ENCODE measurements at places on chromosomes 2 and 18.
A peak's percentile ranks its signal among the peaks of the same experiment; 100 is the strongest.

GRCh38 chr2:146665800-146666199 lies 1179.0 kb upstream of the ACVR2A start:
- DNase-seq: no peak

DNA sequence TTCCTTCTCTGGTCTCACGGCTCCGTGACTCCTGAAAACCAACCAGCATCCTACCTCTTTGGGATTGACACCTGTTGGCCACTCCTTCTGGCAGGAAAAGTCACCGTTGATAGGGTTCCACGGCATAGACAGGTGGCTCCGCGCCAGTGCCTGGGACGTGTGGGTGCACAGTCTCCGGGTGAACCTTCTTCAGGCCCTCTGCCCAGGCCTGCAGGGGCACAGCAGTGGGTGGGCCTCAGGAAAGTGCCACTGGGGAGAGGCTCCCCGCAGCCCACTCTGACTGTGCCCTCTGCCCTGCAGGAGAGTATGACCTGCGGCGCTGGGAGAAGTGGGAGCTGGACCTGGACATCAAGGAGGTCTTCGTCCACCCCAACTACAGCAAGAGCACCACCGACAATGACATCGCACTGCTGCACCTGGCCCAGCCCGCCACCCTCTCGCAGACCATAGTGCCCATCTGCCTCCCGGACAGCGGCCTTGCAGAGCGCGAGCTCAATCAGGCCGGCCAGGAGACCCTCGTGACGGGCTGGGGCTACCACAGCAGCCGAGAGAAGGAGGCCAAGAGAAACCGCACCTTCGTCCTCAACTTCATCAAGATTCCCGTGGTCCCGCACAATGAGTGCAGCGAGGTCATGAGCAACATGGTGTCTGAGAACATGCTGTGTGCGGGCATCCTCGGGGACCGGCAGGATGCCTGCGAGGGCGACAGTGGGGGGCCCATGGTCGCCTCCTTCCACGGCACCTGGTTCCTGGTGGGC lies 10.0 kb downstream of the PROC start:
- DNase-seq: no peak

DNA sequence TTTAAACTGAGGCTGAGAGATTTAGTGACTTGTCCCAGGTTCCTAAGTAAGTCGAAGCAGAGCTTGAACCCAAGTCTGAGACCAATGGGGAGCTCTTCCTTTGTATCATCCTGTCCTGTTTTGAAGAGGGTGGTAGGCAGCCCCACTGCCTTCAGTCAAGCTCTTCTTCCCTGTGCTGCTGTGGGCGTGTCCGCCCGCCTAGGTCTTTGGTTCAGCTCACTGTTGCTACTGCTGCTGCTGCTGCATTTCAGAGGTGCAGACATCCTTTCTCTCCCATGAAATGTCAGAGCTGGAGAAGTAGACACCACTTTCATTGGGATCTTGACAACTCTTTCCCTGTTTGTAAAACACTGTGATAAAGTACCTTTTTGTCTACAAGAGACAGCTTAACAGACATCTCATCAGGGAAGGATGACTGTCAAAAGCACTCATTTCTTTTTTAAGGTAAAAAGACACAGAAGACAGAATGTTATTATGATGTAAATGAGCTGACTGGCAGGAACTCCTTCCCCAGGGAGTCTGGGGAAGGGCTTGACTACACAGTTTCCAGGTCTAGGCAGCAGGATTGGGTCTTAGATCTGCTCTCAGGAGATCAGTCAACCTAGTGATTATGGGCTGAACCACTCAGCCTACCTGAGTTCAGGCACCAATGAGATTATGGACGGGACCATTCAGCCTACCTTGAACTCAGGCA lies 91.7 kb upstream of the TRIB2 start:
- DNase-seq: no peak

DNA sequence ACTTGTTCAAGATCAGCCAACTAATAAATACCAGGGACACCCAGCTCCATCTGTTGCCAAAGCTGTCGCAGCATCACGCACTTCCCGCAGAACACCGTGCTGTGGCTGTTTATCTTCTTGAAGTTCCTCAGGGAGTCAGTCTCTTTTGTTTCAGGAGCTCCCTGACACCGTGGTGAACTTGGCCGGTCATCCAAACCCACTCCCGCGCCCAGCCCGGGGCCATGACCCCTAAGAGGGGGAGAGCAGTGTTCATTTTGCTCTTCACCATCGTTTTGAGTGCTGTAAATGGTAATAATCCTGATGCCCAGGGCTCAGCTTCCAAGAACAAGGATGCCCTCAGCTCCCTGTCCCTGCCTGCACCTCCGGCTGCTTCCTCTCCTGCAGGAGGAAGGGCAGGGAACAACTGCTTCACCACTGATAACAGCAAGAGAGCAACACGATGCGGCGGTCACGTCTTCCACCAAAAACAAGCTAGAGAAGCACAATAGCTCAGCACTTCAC lies 131.4 kb downstream of the SEPTIN10 start:
- no peak for DNase-seq

DNA sequence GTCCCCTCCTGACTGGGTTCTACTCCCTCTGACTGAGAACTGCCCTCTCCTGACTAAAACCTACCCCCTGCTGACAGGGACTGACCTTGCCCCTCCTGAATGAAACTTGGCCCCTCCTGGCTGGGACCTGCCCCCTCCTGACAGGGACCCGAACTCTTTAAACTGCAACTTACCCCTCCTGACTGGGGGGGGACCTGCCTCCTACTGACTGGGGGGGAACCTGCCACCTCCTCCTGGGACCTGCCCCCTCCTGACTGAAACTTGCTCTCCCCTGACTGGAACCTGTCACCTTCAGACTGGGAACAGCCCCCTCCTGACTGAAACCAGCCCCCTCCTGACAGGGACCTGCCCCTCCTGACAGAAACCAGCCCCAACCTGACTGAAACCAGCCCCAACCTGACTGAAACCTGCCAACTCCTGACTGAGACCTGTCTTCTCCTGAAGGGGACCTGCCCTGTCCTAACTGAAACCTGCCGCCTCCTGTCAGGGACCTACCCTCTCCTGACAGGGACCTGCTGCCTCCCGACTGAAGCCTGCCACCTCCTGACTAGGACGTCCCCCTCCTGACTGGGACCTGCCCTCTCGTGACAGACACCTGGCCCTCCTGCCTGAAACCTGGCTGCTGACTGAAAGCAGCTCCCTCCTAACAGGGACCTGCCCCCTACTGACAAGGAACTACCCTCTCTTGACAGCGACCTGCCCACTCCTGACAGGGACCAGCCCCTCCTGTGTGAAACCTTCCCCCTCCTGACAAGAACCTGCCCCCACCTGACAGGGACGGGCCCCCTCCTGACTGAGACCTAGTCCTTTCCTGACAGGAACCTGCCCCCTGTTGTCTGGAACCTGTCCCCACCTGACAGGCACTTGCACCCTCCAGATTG lies 87.1 kb downstream of the PXDN start:
- DNase-seq: no peak

DNA sequence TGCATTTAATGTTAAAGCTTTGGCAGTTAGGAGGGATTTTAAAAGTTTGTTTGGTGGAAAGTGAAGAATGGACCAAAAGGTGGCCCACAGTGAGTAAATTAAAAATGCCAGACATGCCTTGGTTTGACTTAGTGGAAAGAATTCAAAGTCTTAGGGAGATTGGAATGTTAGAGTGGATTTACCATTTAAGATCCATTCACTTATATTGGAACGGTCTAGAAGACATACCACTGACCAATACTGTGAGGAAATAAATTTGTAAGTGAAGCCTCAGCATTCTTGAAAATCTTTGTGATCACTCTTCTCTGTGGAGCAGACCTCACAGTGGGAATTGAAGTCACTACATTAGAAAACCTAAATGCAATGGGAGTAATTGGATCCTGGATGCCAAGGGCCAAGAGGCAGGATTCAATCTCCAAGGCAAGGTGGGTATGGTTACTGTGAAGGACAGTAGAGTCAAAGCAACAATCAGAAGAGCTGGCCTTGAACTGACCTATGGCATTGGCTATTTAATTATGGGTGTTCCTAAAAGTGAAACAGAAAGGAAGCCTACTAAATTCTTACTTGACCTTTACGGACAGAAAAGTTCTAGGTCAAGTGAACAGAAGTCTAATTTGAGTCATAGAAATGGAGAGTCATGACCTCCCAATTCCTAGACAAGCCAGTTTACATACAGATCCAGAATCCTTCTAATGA lies 40.2 kb upstream of the VRK2 start:
- DNase-seq: no peak

DNA sequence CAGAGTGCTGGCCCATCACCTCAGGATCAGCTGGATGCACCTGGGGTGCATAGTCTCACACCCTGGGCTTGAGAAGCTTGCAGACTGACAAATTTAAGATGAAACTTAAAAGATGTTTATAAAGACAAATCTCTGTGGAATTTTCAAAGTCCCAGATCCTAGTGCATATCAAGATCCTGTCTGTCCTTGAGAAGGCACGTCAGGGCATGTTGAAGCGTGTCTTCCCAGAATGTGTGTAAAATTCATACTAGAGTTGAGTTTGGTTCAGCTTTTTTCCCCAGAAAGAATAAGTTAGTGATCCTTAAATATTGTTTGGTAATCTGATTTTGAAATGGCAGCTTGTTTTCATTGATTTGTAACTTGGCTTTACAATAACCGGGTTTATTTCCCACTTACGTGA lies 27.5 kb downstream of the INSIG2 start:
- DNase-seq: no peak

- DNase-seq: no peak
Measured at GRCh38 chr2:28432362-28432761, 39.7 kb downstream of the FOSL2 start.

DNA sequence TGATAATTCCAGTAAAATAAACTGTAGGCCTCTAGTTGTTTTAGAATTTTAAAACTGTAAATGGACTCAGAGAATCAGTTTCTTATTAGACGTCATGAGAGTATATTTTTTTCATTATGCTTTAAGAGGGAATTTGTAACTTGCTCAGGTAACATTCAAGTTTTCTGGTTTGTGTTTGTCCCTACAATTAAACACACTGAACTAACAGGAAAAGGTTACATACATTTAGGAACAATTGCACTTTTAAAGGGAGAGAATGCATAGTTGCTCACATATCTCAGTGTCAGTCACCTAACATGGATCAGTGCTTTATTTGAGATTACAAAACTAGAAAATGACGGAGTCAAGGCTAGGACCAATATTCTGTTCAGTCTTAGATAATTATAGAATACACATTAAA lies 3.1 kb downstream of the COL3A1 start:
- DNase-seq: no peak

DNA sequence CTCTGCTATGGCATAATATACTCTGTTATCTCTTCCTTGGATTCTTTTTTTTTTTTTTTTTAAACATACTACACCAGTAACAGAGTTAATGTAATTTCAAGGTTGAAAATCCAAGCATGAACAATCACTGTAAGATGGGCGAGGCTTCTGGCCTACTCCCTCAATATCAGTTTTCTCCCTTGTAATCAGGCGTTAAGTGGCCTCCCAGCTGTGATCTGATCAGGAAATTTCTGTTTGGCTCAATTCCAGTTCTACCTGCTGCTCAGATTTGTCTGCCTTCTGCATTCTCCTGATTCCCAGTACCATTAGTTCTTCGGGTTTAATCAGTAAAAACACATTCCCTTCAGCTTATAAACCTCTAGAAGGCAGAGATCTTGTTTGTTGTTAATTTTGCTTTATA lies 18.6 kb downstream of the PRKD3 start:
- DNase-seq: no peak

- DNase-seq: no peak
Measured at GRCh38 chr2:64392529-64392928, 61.4 kb upstream of the LGALSL start.

- no peak for DNase-seq
Measured at GRCh38 chr2:169190197-169190775, 120.9 kb downstream of the DHRS9 start.

GRCh38 chr2:152549423-152549822 lies 167.8 kb downstream of the PRPF40A start:
- DNase-seq: no peak

- no peak for DNase-seq
Measured at GRCh38 chr2:10923008-10923375, 11.3 kb downstream of the KCNF1 start.

GRCh38 chr2:231563378-231563961 lies 29.2 kb upstream of the TEX44 start:
- DNase-seq: peak; percentile 19

GRCh38 chr2:41785251-41786022 lies 262.4 kb upstream of the PKDCC start:
- no peak for DNase-seq

GRCh38 chr2:27263287-27264252 lies 723 bp upstream of the SLC30A3 start:
- DNase-seq: no peak

DNA sequence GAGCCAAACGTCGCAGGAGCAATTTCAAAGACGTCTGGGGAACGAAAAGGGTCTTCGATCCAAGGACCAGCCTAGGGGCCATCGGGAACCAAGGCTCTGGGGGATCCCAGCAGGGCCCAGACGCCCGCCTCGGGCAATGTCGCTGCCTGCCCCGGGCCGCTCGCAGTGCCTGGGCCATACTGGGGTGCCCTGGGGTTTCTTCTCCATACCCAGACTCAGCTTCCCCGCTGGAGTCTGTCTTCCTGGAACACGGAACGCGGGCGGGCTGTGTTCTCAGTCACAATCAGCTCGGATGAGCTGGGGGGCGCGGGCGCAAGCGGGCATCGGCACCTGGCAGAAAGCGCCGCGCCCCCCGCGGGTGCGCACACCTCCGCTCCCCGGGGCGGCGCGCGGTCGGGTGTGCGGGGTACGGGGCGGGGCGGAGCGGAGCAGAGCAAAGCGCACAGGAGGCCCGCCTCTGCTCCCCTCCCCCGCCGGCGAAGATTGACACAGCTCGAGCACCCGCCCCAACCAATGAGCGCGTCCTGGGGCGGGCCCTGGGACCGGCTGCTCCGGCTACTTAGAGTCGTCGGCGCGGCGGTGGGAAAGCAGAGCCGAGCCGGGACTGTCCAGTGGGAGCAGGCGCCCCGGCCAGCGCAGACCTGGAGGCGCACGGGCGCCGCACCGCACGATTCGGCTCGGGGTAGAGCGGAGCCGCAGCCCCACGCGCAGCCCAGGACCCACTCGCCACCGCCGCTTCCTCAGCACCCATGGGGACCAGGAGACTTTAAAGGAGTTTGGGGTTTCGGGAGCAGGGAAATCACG lies at the start of gene LRATD1:
Gene LRATD1 (plus strand): TSS at position 585 of the 804 bp plus-strand sequence. CDS start 1,263 bp downstream, outside the sequence.
- DNase-seq: no peak

DNA sequence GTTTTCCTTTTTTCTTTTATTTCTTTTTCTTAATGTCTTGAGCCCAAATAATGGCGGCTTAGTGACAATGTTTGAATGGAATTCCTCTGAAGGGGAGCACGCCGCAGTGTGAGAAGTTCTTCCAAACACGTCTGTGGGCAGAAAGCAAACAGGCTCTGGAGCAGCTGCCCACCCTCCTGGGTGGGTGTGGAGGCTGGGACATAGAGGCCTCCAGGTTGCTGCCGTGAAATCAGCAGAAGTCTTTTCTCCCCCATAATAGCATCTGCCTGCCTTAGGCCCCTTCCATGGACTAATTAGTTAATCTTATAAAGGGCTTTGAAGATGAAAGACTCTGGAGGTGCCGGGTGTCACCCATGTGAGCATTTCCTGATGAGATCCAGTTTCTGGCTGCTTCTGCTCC lies 213.9 kb downstream of the SH3RF3 start:
- DNase-seq: no peak
